Mesothelial cell of epicardium (in vitro differentiated cells): ENCODE measurements at places on chromosomes 12 and 14.
A peak's percentile ranks its signal among the peaks of the same experiment; 100 is the strongest.

DNA sequence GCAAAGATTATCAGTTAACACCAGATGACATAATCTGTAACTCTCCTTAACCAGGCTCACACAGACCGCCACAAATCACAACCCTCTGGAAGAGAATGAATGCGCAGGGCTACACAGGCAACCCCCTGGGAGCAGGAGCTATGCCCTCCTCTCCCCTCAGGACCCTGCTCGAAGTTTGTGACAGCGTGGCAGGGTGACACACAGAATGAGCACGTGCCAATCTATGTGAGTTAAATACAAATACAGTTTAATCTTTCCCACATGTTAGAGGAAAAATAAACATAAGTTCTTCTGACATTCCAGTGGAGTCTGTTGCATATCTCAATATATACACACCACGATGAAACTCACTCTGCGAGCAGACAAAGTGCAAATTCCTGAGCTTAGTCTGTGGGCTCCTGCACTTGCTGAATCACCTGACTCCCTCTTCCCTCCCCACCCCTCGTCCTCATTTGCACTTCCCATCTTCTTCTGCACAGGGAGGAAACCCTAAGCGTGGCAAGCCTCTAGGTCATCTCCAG, 37.6 kb downstream of the BCAT1 start:
- DNase-seq, result no peak

- DNase-seq, result no peak
Observed at GRCh38 chr12:130576371-130576816, 139.7 kb downstream of the RIMBP2 start.

GRCh38 chr12:75058228-75058627, 151.4 kb downstream of the KCNC2 start:
- DNase-seq, result no peak

DNA sequence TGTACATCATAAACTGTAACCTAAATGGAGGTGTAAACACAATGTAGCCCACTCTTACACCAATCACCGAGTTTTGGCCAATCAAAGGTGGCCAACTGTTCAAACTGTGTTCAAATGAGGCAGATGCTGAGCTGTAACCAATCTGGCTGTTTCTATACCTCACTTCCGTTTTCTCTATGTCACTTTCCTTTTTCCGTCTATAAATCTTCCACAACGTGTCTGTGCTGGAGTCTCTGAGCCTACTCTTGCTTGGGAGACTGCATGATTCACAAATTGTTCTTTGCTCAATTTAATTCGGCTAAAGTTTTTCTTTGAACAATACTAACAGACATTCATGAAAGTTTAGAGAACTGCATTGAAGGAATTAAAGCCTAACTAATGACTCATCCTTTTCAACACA, 547.1 kb upstream of the USP15 start:
- no peak for DNase-seq

DNA sequence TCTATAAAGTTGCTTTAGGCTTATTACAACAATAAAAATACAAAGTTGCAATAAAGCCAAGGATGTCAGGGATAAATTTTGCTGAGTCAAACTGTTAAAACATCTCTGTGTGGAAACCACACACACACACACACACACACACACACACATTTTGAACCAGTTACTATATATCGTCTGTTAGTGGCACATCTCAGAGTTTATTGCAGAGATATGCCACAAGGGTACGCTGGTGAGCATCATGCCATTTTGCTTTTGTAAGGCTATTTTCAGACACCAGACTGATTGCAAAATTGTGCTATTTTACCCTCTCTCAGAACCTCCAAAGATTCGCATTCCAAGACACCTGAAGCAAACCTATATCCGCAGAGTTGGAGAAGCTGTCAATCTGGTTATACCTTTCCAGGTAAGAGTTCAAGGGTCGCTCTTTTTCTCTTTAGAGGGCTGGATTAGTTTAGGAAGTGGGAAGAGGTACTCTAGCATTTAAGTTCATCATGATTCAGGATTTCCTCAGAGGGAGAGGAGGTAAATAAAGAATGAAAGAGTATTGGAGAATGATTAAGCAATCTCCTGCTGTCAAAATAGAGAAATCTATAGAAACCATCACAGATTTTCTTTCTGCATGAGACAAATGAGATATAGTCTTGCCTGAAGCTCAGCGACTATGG, 27.3 kb upstream of the CHPT1 start:
- DNase-seq, result no peak

DNA sequence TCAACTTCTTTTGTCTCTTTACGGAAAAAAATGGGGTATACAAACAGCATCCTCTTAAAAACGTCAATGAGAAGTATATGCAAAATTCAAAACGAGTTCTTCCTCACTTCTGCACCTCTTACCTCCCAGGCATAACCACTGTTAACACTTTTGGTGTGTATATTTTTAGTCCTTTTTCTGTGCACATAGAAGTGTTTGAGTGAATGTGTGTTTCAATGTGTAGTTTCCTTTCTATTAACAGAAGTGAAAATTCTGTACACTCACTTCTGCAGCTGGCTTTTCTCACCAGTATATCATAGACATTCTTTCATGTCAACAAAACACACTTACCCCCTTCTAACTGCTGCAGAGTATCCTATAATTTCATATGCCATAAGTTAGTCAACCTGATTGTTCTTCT, 5.4 kb downstream of the UBR7 start:
- no peak for DNase-seq

GRCh38 chr14:59183150-59183549, 5.3 kb upstream of the DAAM1 start:
- no peak for DNase-seq

DNA sequence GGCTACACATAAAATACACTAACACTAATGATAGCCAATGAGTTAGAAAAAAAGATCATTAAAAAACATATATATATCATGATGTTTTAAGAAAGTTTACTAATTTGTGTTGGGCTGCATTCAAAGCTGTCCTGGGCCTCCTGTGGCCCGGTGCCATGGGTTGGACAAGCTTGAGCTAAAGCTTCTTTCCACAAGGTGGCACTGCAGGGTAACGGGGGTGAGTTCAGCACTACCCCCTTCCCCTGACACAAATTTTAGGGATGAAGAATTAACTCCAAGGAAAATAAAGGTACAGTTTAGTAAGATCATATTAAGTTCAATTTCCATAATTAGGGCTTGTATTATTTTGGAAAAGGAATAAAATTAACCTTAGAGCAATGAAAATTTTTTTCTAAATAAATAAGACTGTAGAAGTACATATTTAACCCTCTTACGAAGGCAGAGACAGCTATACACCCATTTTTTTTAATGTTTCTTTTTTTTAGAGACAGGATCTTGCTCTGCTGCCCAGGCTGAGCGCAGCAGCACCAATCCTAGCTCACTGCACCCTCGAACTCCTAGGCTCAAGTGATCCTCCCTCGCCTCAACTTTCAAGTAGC, 38.9 kb downstream of the PPP1R13B start:
- DNase-seq, result peak; percentile 46

GRCh38 chr14:76373456-76373855, 2.5 kb upstream of the ESRRB start:
- DNase-seq, result no peak

GRCh38 chr14:56494167-56494566, 85.4 kb upstream of the TMEM260 start:
- no peak for DNase-seq

DNA sequence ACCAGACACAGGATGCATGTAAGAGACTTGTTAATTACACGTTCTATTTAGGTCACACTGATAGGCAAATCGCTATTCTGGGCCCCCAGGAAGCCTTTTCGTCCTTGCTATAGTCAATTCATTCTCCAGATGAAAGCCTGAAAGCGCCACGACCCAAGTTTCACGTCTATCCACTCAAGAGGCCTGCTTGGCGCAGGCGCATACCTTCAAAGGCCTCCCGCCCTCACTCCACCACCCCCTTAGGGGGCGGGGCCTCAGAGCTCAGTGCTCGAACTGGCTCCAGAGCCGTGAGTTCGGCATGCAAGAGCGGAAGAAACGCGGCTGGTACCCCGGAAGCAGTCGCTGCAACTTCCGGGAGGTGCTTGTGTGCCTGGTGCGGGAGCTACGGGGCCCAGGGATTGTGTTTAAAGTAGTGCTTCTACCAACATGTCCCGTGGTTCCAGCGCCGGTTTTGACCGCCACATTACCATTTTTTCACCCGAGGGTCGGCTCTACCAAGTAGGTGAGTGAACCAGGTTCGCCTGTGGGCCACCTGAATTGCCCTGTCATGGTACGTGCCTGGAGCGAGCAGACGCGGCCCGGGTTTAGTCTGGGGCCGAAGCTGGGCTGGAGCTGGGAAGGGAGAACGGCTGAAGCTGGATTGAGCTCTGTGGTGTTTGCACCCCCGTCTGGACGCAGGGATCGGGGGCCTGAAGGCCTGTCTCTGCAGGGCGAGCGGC, at the start of gene PSMA6:
Gene PSMA6, plus strand, starts transcription at position 332 of the 719 bp plus-strand sequence. Its CDS starts 95 bp downstream, at position 427.
- peak; percentile 98 for DNase-seq

DNA sequence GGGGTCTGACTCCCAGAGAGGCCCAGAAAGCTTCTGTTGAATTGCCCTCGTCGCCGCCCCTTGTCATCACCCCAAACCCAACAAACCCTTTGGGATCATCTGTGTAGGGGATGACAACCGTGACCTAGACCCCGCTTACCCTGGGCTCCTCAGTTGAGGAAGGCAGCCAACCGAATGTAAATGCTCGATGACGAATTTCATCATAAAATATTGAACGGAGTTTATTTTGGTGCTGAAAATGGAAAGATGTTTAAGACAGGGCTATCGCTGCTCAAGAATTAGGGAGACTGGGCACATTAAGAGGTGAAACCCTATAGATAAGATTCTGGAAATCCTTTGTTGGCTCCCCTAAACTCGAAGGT, 512 bp downstream of the ACTR10 start:
- no peak for DNase-seq

DNA sequence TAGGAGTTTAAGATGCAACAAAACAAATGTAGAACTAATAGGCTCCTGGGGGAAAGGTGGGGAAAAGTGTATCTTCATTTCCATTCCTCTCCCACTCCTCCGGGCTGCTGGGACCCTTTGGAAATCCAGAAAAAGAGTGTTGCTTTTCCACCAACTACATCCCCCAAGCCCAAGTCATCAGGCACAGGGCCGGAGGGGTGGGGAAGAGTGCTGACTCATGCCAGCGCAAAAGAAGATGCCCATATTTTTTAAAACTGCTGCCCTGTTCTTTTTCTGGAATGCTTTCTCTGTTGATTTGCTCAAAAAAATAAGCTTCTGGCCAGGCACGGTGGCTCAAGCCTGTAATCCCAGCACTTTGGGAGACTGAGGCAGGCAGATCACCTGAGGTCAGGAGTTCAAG, 70.9 kb downstream of the TBK1 start:
- no peak for DNase-seq

DNA sequence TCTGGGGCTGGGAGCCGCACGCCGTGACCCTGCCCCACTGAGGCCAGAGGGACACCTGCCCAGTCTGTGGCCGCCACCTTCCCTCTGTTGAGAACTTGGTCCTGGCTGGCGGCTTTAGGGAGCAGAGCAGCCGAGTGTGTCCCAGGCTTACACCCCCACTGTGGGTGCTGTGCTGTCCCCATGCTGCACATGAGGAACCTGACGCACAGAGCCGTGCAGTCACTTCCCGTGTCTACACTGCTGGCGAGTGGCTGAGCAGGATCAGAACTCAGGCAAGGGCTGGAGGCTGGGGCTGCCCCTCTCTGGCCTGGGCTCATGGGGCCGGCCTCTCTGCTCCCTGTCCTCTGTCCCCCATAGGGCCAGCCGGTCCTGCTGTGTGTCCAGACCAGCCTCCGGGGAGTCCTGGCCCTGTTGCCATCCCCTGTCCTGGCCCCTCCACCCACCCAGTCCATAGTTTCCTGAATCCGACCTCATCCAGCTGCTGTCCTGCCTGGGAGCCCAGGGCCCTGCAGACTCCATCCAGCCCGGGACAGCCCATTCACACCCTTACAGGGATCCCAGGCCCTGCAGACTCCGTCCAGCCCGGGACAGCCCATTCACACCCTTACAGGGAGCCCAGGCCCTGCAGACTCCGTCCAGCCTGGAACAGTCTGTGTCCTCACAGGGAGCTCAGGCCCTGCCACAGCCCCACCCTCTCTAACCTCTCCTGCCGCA, 10.3 kb downstream of the FBRSL1 start:
- DNase-seq, result no peak

DNA sequence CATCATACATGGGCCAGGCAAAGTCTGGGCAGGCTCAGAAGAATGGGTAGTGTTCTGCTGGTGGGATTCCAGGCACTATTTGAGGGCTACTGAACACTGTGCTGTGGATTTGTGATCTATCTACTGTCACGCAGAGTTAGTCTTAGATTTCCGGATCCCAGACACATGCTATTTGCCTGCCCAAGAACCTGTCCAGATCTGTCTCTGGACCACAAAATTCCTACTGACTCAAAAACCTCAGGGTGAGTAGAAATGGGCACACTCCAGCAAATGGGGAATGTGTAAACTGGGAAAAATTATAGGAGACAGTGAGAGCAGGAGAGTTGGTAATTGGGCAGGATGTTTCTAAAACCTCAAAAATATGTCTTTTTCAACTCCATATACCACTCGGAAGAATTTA, 129.9 kb downstream of the GALC start:
- no peak for DNase-seq

DNA sequence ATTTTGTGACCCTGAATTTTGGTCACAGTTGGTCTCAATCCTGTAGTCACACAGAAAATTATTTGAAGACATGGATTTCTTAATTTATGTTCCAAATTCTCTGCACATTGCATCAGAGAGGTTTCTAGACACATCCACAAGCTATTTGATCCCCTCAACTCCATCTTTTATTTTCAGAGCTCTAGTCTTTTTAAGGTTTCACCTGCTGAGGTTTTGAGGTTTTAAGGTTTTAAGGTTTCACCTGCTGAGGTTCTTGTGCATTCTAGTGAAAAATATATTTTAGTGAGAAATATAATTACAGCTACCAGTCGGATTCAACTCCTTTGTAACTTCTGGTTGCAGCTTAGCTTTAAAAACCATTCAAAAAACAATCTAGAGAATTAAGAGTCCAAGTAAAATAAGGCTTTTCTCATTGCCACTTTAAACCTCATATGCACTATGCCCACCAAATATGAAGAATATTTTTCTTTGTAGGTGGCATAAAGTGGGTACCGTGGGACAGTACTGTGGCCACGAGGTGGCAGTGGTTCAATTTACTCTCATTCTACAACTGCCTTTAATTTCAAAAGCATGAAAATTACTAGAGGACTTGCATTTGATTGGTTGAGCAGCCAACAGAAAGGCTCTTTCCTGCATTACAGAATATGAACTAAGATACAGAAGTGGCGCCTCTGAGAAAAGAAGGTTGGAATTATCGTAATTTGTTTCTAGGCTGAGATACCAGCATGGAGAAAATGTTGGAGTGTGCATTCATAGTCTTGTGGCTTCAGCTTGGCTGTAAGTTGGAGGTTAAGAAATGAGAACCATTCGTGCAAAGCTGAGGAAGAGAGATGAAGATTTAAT, 366.5 kb upstream of the OR4E1 start:
- DNase-seq, result no peak

GRCh38 chr12:25725931-25726330, 172.8 kb upstream of the LMNTD1 start:
- no peak for DNase-seq

- no peak for DNase-seq
Observed at GRCh38 chr12:75750716-75751306, 239.4 kb upstream of the KRR1 start.

DNA sequence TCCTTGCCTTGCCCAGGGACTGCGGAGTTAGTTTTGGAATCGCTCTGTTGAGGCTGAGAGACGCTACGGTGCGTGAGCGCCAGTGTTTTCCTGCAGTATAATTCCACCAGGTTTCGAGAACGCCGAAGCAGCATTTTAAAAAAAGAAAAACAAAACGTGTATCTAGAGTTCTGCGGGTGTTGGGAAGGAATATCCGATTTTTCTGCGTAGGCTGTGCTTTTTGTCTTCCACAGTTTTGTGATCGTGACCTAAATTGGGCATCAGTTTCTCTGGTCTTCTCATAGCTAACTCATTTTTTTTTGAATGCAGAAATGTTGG, 778 bp downstream of the DNM1L start:
- DNase-seq, result no peak
